ENCODE measurements at places on chromosomes 16 and 17.

GRCh38 chr16:75488322-75488721 lies 6.9 kb downstream of the CHST6 start:
- no peak for DNase-seq

DNA sequence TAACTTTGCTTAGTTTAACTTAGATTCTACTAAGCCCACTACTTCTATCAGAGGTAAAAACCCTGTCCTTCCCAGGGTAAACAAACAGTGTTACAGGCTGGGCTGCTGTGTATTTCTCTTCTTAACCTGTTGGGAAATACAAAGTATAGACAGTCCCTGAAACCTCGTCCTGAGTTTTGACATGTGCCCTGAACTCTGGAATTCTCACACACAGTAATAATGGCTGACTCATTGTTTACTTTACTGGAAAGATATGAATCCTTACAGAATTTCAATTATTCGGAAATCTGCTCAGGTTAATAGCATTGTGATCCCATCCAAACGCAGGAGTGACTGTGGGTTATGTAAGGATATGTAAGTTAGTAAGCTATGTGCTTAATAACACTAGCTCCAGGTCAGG lies 199.1 kb downstream of the TMEM114 start:
- no peak for DNase-seq

- DNase-seq: no peak
Observed at GRCh38 chr17:68205808-68206720, 41.8 kb upstream of the AMZ2 start.

DNA sequence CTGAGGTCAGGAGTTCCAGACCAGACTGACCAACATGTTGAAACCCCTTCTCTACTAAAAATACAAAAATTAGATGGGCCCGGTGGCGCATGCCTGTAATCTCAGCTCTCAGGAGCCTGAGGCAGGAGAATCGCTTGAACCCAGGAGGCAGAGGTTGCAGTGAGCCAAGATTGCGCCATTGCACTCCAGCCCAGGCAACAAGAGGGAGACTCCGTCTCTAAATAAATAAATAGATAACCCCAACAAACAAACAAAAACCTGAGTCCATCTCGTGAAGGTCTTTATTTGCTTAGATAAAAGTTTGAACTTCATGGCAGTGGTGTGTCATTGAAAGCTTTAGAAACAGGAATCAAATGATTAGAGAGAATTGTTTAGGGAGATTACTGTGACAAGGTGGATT lies 167.4 kb downstream of the BCAS3 start:
- no peak for DNase-seq

DNA sequence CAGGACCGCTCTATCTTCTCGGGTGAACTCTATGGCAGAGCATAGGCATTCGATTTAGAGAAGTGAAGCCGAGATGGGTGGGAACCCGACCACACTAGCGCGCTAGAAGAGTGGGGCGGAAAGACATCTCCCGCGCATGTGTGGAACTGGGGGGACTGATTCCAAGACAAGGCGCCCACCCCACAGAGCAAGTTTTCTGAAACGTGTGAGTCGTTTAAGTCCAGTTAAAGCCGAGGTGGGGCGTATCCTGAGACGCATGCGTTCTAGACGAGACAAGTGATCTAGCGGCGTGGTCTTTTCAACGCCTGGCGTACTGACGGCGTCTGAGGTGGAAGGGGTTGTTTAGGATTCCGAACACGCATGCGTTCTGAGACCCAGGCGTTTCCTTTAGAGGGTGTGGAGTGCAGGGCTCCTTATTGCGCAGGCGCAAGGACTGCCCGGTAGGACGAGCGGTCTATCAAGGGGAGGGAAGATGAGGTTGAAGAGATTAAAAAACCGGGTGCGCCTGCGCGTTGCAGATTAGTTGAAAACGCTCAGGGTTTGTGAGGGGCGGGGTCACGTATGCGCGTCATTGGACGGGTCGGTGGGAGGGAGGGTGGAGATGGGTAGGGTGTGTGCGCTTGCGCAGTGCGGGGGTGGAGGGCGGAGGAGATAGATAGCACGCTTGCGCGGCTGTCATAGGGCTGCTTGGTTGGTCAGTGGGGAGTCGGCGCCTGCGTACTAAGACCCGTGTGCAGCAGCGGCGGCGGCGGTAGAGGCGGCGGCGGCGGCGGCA lies at the start of gene EIF5A:
EIF5A (plus strand) TSS at position 718 of the 775 bp plus-strand sequence. CDS start 2,008 bp downstream, outside the sequence.
- DNase-seq: peak; percentile 100

GRCh38 chr17:37405955-37406634 lies 541 bp downstream of the ACACA start:
- peak; percentile 8 for DNase-seq

- no peak for DNase-seq
Observed at GRCh38 chr16:20681821-20682760, 15.4 kb downstream of the ACSM1 start.

- DNase-seq: no peak
Observed at GRCh38 chr17:42553161-42553818, 567 bp downstream of the HSD17B1 start.

DNA sequence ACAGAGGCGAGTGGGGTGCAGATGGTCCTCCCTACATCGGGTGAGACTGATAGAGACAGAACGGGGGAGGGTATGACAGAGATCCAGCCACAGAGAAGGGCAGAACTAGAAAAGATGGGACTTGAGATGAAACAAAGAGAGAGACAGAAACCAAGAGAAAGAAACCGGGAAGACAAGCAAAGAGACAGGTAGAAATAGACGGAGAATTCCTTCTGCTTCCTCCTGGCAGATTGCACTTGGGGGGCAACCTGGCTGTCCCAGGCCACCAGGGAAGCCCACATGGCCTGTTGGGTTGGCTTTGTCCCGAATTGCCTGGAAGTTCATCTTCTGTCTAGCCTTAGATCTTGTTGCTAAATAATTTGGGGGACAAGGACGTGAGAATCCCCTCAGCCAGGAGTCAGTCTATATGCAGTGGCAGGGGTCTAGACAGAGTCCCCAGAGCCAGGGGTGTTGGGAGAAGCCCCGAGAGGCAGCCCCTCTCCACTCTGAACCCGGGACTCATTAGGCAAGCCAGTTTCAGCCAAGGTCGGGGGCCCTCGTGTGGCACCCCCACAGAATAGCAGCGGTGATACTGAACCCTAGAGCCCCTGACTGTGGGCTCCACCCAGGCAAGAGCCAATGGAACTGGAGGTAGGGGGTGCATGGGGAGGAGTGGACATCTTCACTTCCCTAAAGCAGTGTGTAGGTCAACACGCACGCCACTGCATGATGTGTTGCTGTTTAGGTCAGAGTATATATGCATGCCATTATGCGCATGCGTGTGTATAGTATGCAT lies 627 bp upstream of the TSPOAP1 start:
- peak; percentile 32 for DNase-seq

- DNase-seq: no peak
Observed at GRCh38 chr17:27430882-27431491, 25.3 kb upstream of the KSR1 start.

- no peak for DNase-seq
Observed at GRCh38 chr17:21162394-21162775, 35.6 kb downstream of the DHRS7B start.

GRCh38 chr16:70553645-70554044 lies 30.0 kb downstream of the SF3B3 start:
- peak; percentile 91 for DNase-seq

DNA sequence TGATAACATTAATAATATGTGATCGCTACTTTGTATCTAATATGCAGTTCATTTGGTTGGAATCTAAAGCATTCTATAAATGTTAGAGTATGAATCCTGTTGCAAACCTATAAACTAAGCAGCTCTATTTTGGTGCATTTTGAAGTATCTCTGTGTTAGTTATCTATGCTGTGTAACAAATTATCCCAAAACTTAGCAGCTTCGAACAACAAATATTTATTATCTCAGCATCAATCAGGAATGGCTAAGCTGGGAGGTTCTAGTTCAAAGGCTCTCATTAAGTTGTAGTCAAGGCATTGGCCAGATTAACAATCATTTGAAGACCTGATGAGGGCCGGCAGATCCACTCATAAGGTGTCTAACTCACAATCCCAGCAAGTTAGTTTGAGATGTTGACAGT lies 10.1 kb upstream of the MSI2 start:
- DNase-seq: no peak

DNA sequence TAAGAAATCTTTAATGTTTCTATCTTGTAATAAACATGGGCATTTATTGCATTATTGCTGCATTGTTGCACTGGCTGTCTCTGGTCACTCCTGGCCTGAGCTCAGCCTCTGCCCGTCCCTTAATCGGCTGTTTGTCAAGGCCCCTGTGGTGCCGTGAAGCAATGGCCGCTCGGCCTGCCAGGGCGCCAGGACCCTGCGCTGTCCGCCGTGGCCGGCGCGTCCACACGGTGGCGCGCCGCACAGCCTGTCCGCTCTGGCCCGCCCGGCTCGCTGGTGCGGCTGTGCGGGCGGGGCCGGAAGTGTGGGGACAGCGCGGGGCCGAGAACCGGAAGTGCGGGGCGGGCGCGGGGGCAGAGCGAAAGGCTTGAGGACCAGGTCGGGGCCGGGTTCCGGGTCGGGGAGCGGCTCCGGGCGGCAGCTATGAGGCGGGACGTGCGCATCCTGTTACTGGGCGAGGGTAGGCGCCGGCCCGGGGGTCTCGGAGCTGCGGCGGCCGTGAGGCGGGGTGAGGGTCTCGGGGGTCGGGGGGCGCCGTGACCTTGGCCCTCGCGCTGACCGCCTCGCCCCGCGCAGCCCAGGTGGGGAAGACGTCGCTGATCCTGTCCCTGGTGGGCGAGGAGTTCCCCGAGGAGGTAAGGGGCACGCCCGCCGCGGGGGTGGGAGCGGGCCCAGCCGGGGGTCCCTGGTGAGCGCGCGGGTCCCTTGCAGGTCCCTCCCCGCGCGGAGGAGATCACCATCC lies at the start of gene RHOT2:
RHOT2 (plus strand) TSS at position 353 of the 739 bp plus-strand sequence; CDS start at position 421, 68 bp downstream.
- peak; percentile 88 for DNase-seq

- DNase-seq: no peak
Observed at GRCh38 chr17:4734857-4735475, 3.7 kb downstream of the MED11 start.

- no peak for DNase-seq
Observed at GRCh38 chr16:82758904-82759303, 132.1 kb downstream of the CDH13 start.

DNA sequence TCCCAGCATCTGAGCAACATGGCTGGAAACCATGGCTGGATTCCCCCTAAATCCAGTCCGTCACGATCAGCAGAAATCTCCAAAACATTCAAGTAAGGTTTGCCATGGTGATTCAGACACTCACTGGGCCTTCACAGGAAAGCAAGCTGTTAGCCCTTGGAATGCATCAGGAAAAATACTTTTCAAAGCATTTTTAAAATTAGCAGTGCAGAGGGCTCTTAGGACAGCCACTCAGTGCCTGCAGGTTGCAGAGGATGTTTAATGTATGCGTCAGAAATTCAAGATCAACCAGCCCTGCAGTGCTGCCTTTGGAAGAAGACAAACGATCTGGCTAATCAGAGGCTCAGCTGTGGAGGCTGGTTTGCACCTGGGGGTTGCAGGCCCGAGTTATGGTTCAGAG lies 50.3 kb downstream of the FOXL1 start:
- peak; percentile 63 for DNase-seq

- DNase-seq: no peak
Observed at GRCh38 chr17:50594128-50594823, 33.8 kb downstream of the CACNA1G start.

- DNase-seq: peak; percentile 63
Observed at GRCh38 chr17:48335858-48336500, 94.0 kb downstream of the SKAP1 start.

All from fibroblast of skin of right quadriceps (primary cell).